Central memory CD8-positive, alpha-beta T cell (primary cell): ENCODE measurements at places on chromosomes 5 and 9.

GRCh38 chr9:68769852-68770251 lies 64.8 kb downstream of the PIP5K1B start:
- H3K36me3 ChIP-seq, result no peaks in the 10 kb centered on the region
- H3K27me3 ChIP-seq, result peaks cover 16% of the 10 kb centered on the region
- H3K27ac ChIP-seq, result no peak overlapping the region
- DNase-seq, result no peak
- H3K4me1 ChIP-seq, result no peaks in the 10 kb centered on the region
- H3K4me3 ChIP-seq, result no peak overlapping the region

GRCh38 chr5:175547842-175548241 lies 69.5 kb downstream of the SFXN1 start:
- no peak overlapping the region for H3K27ac ChIP-seq
- H3K27me3 ChIP-seq, result peaks cover 67% of the 10 kb centered on the region
- no peak for DNase-seq
- H3K4me1 ChIP-seq, result peaks cover 6% of the 10 kb centered on the region
- H3K36me3 ChIP-seq, result no peaks in the 10 kb centered on the region

DNA sequence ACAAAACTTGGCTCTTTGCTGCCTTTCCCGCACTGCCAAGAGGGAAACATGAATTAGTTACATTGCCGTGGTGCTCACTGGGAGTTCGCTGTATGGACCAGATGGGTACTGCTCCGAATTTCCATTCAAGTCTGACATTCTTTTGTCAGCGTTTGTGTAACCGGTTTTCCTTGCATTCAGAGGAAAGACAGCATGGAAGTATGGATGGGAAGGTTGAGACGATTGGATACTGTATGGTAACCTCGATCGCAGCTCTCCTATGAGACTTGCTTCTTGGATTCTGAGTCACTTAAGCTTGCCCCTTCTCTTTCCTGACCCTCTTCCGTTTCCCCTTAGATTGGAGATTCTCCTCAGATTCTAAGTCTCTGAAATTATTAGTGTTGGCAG lies 625 bp upstream of the UBLCP1 start:
- peak overlapping the region; percentile 90 for H3K4me3 ChIP-seq
- DNase-seq, result no peak
- peaks cover 39% of the 10 kb centered on the region for H3K4me1 ChIP-seq
- H3K27ac ChIP-seq, result peak overlapping the region; percentile 96
- no peaks in the 10 kb centered on the region for H3K27me3 ChIP-seq

DNA sequence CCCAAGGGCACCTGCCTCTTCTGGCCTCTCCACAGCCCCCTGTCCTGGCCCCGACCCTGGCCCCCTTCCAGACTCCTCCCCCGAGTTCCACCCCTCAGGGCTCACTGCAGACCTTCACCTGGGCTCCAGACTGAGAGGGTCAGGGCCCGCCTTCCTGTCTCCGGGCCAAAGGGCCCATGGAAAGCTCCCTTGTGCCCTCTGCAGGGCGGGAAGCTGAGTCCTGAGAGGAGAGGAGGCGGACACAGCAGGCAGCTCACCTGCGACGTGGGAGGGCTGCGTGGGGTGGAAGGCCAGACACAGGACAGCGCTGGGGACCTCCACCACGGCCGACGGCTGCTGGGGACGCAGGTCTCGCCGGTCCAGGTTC lies 20.6 kb downstream of the DYNC2I2 start:
- H3K4me1 ChIP-seq, result no peaks in the 10 kb centered on the region
- no peak for DNase-seq
- H3K27ac ChIP-seq, result no peak overlapping the region
- H3K27me3 ChIP-seq, result no peaks in the 10 kb centered on the region
- peaks cover 18% of the 10 kb centered on the region for H3K36me3 ChIP-seq

GRCh38 chr5:59257488-59258400 lies 635.8 kb downstream of the PDE4D start:
- peaks cover 39% of the 10 kb centered on the region for H3K27me3 ChIP-seq
- H3K4me1 ChIP-seq, result no peaks in the 10 kb centered on the region
- no peak overlapping the region for H3K4me3 ChIP-seq
- H3K27ac ChIP-seq, result no peak overlapping the region
- H3K36me3 ChIP-seq, result no peaks in the 10 kb centered on the region
- DNase-seq, result no peak

- H3K4me1 ChIP-seq, result no peaks in the 10 kb centered on the region
- no peak for DNase-seq
- H3K27me3 ChIP-seq, result peaks cover 25% of the 10 kb centered on the region
- no peak overlapping the region for H3K4me3 ChIP-seq
Measured at GRCh38 chr9:19649336-19650041, 139.3 kb downstream of the SLC24A2 start.

DNA sequence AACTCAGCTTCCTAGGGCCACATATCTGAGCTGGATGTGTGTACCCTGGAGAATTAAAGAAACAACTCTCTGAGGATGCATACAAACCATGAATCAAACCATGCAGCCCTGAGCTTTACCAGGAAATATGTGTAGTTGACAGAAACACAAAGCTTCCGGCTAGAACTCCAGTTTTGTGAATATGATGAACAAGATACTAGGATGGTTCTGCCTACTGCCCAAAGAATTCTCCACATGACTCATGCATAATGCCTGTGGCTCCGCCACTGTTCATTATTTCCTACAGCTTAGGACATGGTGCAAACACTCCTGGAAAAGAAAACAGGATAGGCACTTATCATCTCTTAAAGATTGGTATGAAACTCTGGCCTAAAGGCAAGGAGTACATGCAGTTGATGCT lies 343.4 kb downstream of the DNAH5 start:
- no peaks in the 10 kb centered on the region for H3K4me1 ChIP-seq
- no peaks in the 10 kb centered on the region for H3K27me3 ChIP-seq
- no peak overlapping the region for H3K27ac ChIP-seq
- H3K36me3 ChIP-seq, result no peaks in the 10 kb centered on the region
- DNase-seq, result no peak
- H3K4me3 ChIP-seq, result no peak overlapping the region

DNA sequence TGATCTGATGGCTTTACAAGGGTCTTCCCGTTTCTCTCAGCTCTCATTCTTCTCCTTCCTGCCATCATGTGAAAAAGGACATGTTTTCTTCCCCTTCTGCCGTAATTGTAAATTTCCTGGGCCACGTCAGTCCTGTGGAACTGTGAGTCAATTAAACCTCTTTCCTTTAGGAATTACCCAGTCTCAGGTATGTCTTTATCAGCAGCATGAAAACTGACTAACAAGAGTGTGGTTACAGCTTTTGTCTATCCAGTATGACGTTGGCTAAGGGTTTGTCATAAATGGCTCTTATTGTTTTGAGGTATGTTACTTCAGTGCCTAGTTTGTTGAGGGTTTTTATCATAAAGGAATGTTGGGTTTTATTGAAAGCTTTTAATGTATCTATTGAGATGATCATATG lies 501.6 kb downstream of the CAAP1 start:
- no peak overlapping the region for H3K4me3 ChIP-seq
- no peaks in the 10 kb centered on the region for H3K36me3 ChIP-seq
- H3K4me1 ChIP-seq, result no peaks in the 10 kb centered on the region
- H3K27me3 ChIP-seq, result no peaks in the 10 kb centered on the region
- no peak for DNase-seq
- H3K27ac ChIP-seq, result no peak overlapping the region

DNA sequence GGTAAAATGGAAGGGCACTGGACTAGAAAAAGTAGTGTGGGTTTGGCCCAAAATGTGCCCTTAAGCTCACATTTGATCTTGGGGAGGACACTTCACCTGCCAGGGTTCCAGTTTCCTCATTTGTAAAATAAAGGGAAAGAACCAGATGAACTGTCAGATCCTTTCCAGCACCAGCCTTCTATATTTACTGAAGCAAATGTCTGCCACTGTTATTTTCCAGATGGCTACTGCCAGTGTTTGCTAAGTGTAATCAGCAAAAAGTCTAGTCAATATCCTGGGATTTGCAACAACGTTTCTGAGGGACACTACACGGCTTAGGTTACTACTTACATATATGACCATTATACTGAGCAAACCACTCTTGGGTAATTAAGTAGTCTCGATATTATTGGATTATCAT lies 340.3 kb downstream of the KCNN2 start:
- no peaks in the 10 kb centered on the region for H3K4me1 ChIP-seq
- H3K36me3 ChIP-seq, result no peaks in the 10 kb centered on the region
- no peak overlapping the region for H3K4me3 ChIP-seq

DNA sequence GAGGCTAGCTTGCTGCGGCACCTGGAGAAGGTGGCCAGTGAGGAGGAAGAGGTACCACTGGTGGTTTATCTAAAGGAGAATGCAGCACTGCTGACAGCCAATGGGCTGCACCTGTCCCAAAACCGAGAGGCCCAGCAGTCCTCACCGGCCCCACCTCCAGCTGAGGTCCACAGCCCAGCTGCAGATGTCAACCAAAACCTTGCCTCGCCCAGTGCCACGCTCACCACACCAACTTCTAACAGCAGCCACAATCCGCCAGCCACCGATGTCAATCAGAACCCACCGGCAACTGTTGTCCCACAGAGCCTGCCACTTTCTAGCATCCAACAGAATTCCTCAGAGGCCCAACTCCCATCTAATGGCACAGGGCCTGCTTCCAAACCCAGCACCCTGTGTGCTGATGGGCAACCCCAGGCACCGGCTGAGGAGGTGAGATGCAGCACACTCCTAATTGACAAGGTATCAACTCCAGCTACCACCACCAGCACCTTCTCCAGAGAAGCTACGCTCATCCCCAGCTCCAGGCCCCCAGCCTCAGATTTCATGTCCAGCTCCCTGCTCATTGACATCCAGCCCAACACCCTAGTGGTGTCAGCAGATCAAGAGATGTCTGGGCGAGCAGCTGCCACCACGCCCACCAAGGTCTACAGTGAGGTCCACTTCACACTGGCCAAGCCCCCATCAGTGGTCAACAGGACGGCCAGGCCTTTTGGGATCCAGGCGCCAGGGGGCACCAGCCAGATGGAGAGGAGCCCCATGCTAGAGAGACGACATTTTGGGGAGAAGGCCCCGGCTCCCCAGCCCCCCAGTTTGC lies 8.0 kb downstream of the SYNPO start:
- no peak for DNase-seq
- H3K36me3 ChIP-seq, result no peaks in the 10 kb centered on the region
- no peaks in the 10 kb centered on the region for H3K4me1 ChIP-seq
- no peak overlapping the region for H3K27ac ChIP-seq
- H3K27me3 ChIP-seq, result peaks cover 24% of the 10 kb centered on the region

DNA sequence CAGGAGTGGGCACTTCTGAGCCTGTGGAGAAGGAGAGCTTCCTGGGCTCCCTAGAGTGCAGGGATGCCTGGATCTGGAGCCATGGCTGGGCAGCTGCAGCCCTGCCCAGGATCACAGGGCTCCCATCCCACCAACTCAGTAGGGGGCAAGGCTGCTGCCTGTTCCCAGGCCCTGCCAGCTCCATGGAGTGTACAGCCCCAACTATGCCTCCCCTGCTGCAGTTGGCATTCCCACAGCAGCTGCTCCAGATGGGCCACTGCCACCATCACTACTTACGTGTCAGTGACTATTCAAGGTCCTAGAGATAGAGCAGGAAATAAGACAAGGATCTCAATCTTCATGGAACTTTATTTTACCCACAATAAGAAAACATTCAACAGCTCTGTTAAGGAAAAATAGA lies 107.1 kb upstream of the TNPO1 start:
- H3K27ac ChIP-seq, result no peak overlapping the region
- no peaks in the 10 kb centered on the region for H3K36me3 ChIP-seq
- no peaks in the 10 kb centered on the region for H3K4me1 ChIP-seq
- H3K4me3 ChIP-seq, result no peak overlapping the region

DNA sequence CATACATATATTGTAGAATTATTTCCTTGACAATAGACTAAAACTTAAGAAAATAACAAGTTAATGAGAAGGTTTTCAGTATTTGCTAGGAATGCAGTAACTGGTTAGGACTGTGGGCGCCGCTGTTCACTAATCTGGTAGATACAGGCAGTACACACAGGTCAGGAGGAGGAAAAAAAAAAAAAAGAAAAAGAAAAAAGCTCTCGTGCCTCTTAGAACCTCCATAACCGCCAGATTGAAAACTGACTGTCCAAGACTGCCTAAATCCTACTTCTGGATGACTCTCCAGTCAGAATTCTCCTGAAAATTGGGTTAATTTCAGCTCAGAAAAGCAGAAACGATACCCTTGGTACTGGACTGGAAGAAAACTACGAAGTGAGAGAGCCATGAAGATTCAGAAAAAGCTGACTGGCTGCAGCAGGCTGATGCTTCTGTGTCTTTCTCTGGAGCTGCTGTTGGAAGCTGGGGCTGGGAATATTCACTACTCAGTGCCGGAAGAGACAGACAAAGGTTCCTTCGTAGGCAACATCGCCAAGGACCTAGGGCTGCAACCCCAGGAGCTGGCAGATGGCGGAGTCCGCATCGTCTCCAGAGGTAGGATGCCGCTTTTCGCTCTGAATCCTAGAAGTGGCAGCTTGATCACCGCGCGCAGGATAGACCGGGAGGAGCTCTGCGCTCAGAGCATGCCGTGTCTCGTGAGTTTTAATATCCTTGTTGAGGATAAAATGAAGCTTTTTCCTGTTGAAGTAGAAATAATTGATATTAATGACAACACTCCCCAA lies at the start of gene PCDHGA1:
TSS of gene PCDHGA1 (plus strand) at position 216 of the 782 bp plus-strand sequence.
- peak within 1 kb of the TSS; percentile 49 for H3K4me3 ChIP-seq
- H3K27me3 ChIP-seq, result peaks cover 65% of the 10 kb centered on the region
- peaks cover 8% of the 10 kb centered on the region for H3K4me1 ChIP-seq
- H3K36me3 ChIP-seq, result peaks cover 6% of the 10 kb centered on the region
- DNase-seq, result no peak
